Transverse colon (tissue), 4 donors: ENCODE measurements at places on chromosomes 2 and 18.

GRCh38 chr18:55283309-55283708 is 304.7 kb downstream of the TCF4 start:
- no peak for DNase-seq

- DNase-seq: no peak
Observed at GRCh38 chr2:52613064-52613463, 1154.5 kb upstream of the CHAC2 start.

DNA sequence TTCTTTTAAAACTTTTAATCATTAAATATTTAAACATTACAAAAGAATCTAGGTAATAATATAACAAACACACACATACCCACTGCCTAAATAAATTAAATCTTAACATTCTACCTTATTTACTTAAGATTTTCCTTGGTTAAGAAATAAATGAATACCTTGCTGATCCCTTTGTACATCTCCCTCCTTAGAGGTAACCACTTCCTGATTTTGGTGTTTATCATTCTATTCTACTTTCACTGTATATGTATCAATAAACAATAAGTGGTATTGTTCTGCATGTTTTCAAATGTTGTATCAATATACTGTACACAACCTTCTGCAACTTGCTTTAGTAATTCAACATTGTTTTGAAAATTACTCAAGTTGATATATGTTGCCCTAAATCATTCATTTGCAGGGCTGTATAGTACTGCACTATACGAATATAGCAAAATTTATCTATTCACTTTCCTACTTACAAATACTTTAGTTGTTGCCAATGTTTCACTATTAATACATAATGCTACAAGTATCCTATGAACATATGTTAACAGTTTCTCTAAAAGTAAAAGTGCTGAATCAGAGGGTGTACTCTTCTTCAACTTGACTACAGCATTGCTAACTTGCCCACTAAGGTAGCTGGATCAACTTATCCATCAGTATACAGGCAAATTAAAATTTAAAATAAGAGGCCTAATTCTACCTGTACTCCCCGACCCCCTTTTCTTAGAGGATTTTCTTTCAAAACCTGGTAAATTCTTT is 65.8 kb downstream of the MEMO1 start:
- DNase-seq: no peak

DNA sequence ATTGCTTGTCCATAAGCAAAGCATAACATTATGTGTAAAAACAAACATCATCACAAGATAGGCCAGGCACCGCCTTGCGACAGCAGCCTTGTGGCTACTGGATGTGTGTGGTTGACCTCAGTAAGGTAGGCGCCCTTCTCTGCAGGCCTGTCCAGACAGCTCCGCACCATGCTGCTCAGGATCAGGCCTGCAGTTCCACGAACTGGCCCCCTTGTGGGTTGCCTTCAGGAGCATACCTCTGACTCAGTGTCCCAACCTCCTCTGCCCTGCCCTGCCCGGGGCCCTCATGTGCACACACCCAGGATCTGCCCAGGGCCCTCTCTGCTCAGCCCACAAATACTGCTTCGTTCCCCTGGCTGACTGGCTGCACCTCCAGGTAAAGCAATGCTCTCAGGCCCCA is 16.1 kb upstream of the ZNF236 start:
- DNase-seq: no peak

DNA sequence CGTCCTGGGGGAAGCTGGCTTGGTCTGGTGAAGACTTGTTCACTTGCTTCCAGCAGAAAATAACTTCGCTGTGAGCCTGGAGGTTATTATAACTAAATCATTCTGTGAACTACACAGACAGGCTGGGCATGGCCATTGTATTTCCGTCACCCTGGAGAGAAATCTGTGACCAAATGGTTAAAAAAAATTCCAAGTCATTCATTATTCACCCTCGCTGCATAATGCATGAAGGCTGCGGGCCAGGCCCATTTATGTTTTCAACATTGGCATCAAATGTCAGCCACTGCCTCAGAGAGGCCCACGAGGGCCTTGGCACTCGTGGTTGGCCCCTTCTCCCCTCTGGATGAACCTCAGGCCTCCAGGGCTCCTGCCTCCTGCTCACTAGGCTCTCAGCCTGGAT is 57.7 kb downstream of the RRM2 start:
- no peak for DNase-seq

DNA sequence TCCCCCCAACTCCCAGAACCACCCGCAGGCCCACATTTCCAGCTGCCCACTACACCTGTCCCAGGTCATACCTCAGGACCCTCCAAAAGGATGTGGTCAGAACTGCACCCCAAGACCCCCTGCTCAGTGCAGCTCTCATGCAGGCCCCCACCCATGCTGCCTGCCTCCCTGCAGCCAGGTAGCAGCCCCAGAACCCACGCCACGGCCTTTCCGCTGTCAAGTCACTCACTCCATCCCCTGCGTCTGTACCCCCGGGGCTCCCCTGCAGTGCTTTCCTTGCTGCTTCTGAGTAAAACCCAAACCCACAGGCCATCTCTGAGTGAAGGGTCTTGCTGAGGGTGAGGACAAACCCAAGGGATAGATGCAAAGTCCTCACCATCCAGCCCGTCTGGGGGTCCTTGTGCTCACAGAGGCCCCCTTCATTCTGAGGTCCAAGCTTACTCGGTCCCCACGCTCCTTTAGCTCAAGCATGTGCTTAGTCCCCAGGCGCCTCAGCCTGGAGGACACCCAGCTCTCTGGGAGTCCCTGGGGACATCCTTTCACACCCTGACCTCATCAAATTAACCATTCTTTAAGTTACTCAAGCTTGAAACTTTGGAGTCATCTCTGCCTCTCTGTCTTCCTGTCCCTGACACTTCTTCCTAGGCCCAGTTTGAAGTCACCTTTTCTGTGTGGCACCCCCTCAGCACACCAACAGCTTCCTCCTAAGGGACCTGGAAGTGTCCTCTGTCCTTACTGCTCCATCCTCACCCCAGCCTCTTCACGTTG is 130.1 kb downstream of the SMAD7 start:
- DNase-seq: peak; percentile 5

GRCh38 chr2:150485114-150485870 is 2.2 kb downstream of the RND3 start:
- DNase-seq: peak; percentile 89
